ENCODE measurements at places on chromosomes 3 and 15.

GRCh38 chr3:179921500-179921899, 115.2 kb downstream of the PEX5L start:
- DNase-seq, result no peak

DNA sequence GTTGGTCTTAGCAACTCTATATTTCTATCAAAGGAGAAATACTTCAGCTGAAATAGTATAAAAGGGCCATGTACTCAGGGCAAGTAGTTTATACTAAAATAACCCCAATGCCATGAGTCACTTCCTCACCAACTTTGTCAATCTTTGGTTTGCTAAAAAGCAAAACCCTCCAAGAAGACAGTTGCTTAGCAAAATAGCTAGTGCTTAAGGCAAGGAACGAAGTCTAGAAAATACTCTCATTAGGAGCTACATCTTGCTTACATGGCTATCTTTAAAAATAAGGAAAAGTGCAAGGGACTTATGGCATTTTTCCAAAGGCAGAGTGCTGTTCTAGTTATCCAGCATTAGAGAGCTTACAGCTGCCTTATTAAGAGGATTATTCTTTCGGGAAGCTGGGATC, 28.4 kb downstream of the P3H2 start:
- no peak for DNase-seq

DNA sequence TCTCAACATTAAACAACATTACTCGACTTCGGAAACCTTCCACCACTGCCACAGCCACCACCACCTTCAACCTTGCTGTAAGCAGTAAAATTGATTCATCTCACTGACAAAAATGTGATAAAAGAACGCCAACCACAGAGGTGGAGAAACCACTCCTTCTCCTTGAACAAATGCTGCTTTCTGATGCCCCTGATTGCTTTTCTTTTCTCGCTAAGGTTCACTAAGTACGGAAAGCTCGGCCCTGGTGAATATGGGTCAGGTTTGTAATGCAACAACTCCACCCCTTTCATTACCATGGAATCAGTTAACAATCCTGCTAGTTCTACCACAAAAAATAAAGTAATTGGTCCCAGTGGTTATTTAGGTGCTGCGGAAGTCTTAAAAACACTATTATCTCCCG, 44.9 kb downstream of the MEIS2 start:
- DNase-seq, result no peak

DNA sequence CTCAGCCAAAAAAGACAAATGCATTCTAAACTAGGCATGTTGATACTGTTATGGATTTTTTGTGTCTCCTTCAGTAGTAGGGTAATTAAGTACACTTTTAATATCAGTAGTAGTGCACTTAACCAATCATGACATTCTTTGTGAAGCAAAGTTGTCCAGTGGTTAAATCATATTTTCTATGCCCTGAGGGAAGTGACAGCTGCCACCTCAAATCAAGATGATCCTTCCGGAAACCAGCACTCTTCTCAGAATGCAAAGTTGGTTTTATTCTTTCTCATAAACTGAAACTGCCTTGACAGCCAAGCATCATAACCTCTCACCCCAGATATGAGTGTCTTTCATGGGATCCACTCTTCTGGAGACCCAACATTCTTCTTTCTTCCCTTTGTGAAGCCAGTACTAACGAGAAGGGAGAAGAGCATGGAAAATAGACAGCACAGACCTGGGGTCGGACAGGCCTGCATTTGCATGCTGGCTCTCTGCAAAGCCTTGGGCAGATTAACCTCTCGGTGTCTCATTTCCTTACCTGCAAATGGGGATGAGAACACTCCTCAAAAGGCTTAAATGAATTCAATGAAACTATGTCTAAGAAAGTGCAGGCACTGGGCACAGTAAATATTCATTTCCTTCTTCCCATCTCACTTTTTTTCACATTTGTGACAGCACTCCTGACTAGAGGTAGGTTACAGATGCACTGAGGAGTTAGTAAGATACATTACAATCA, 13.2 kb downstream of the AAGAB start:
- no peak for DNase-seq

DNA sequence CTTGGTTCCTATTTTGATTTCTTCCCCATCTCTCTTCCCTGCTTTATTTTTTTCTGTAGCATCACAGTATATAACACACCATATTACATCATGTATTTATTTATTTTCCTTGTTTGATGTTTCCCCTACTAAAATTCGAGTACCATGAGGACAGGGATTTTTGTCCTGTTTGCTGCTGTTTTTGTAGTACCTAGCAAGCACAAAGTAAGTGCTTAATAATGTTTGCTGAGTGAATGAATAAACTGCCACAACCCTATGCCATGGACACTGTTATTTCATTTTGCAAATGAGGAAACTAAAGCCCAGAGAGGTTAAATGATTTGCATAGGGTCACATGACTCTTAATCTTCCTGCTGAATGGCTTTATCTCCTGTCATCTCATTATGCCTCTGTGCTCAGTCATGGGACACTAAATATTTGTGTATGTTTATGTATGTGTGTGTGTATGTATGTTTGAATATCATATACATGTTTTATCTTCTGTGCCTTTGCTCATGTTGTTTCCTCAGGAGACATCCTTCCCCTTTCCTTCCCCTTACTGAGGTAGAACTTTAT, 26.1 kb upstream of the MGA start:
- no peak for DNase-seq

GRCh38 chr3:45994419-45995235, 997 bp downstream of the FYCO1 start:
- no peak for DNase-seq

- no peak for DNase-seq
Measured at GRCh38 chr3:42741796-42742195, 31.3 kb downstream of the CCDC13 start.

- peak; percentile 57 for DNase-seq
Measured at GRCh38 chr3:54826251-54826691, 101.6 kb downstream of the LRTM1 start.

GRCh38 chr3:148379763-148380382, 317.8 kb upstream of the AGTR1 start:
- no peak for DNase-seq

DNA sequence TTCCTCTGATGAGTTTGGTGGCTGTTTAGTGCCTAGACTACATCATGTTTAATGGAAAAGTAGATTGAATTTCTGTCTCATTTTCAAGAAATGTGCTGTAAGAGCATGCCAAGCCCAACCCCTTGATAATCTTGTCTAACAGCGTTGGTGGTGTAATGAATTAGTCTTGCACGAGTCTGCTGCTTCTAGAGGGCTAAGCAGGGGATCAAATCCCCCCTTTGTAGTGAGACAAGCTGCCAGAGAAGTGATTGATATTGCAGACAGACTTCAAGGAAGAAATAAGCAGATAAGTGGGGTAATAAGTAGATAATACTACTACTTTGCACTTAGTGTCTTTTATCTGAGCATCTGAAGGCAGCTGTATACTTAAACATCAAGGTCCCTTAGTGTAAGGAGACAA, 141.4 kb downstream of the TP63 start:
- no peak for DNase-seq

- no peak for DNase-seq
Measured at GRCh38 chr3:69313251-69313650, 72.6 kb downstream of the FRMD4B start.

GRCh38 chr3:12138044-12138443, 20.7 kb downstream of the TIMP4 start:
- DNase-seq, result no peak

DNA sequence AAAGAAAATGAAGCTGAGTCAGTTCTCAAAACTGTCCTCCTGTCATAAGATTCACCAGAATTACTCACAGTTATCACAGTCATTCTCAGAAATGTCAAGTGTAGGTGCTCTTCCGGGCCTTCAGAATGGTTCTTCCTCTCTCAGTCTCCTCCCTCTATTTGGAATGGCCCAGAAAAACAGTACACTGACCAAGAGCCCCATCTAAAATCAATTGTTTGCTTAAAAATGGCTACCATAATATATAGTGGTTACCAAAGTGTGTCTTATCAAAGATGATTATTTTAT, 99.8 kb downstream of the MECOM start:
- no peak for DNase-seq

DNA sequence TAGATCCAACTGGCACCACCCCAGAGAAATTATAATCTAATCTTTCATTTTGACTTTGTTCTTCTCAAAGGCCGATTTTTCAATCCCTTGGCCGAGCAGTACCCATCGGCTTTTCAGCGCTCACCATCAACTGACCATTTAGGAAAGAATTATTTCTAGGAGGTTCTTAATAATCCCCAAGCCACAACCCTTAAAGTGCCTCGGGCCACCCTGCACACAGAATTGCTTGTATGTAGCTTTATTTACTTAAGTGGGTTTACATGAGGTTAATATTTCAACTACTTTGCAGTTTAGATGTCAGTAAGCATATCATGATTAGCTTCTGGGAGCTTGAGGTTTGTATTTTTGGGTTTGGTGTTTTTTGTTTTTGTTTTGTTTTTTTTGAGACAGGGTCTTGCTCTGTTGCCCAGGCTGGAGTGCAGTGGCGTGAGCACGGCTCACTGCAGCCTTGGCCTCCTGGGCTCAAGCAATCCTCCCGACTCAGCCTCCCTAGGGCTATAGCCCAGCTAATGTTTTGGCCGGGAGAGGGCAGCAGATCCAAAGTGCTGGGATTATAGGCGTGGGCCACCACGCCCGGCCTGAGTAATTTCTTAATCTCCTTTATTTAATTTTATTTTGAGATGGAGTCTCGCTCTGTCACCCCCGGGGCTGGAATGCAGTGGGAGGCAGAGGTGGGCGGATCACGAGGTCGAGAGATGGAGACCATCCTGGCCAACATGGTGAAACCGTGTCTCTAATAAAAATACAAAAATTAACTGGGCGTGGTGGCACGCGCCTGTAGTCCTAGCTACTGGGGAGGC, 801 bp upstream of the CDAN1 start:
- DNase-seq, result no peak

DNA sequence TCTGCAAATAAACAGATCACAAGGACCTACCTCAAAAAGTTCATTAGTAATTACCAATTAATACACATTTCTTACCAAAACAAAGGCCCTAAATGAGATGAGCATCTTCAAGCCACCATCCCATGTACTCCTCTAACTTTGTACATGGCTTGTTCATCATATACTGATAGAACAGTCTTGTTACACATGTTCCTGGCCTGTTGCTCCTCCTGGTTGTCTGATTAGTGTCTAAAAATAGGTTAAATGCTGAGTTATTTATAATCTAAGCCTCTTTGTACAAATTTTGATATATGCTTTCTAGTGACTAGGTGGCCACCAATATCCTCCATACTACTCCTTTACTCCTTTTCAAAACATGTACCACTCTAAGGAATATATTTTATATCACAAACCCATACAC, 25.0 kb downstream of the TBC1D5 start:
- DNase-seq, result no peak

GRCh38 chr3:189353318-189353965, 181.7 kb downstream of the TPRG1 start:
- no peak for DNase-seq

- DNase-seq, result no peak
Measured at GRCh38 chr15:66326051-66326450, 30.4 kb downstream of the TIPIN start.

- no peak for DNase-seq
Measured at GRCh38 chr3:151201051-151201730, 1.8 kb downstream of the GPR171 start.

GRCh38 chr3:10376353-10376752, 55.4 kb upstream of the SEC13 start:
- DNase-seq, result no peak

DNA sequence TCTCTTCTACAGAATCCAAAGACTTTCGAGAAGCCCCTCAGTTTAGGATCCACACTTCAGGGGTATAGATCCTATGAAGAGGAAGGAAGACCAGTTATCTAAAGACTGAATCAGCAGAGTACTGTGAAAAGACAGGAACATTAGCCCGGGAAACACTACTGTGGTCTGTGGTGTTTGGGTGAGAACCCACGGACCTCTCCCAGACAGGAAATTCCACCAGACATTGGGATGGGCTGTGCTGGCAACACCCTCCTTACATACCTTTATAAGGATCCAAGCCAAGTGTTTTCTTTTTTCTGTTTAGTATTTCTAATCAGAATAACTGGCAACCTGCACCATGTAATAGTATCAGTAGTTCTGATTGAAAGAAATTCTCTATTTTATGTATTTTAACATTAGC, 14.1 kb downstream of the TMEM207 start:
- DNase-seq, result no peak

DNA sequence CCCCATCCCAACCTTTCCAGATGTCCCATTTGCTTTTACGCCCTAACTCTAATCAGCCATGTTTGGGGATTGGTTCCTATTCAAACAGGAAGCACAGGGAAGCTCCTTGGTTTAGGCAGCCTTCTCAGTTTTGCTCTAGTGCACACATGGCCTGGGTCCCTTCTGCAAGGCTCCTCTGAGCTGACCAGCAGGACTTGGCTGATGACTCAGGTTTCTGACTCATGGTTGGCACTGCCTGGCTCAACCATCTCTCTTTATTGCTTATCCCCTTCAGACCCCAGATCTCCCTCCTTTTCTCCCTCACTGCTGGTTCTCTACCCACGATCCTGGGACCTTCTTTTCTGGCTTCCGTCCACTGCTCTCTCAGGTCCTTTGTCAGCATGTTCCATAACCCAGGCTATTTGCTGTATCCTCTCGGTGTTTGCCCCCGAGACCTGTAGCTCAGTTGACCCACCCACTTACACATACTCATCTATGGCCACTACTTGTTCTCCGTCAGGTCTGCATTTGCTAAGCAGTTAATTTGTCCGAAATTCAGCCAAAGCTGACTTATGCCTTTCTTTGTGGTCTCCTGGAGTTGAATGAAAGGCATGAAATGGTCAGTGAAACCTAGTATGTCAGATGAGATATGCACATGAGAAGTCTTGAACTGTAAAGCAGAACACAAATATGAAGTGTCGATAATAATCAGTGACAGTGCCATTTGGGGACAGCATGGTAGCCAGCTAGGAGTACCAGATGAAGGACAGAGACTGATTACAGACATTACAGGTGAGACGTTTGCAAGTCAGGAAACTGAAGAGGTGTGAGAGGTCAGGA, 323.5 kb upstream of the ROPN1 start:
- no peak for DNase-seq

GRCh38 chr3:155596615-155597014, 148.3 kb downstream of the PLCH1 start:
- DNase-seq, result no peak

DNA sequence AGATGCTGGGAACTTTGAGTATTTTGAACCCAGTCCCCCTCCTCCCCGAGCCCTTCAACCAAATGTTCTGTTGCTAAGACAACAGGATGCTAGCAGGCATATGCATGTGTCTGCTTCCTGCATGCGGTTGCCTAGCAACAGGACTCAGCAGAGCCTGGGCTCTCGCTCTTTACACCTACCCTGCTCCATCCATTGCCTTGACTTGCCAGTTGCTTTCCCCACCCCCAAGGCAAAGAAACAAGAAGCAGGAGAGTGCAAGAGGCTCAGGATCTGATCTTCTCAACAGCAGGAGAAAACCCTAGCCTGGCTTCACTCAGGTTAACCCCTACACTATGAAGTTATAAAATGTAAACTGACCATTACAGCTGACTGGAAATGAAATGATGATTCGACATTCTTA, 393.0 kb downstream of the IGSF11 start:
- no peak for DNase-seq

DNA sequence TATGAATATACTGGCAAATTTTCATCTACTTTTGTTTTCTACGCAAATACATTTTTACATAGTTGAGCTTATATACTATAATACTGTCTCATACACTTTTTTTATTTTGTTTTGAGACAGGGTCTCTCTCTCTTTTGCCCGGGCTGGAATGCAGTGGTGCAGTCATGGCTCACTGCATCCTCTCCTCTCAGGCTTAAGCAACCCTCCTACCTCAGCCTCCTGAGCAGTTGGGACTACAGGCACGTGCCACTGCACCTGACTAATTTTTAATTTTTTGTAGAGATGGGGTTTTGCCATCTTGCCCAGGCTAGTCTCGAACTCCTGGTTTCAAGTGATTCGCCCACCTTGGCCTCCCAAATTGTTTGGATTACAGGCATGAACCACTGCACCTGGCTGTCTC, 25.9 kb downstream of the HACL1 start:
- no peak for DNase-seq

All from BJ (cell line).